ENCODE measurements at places on chromosomes 6 and 20. TPM values are rescaled to one million over a fixed set of nuclear protein-coding genes. Genes with fewer than 3 reads are reported as not detected.

DNA sequence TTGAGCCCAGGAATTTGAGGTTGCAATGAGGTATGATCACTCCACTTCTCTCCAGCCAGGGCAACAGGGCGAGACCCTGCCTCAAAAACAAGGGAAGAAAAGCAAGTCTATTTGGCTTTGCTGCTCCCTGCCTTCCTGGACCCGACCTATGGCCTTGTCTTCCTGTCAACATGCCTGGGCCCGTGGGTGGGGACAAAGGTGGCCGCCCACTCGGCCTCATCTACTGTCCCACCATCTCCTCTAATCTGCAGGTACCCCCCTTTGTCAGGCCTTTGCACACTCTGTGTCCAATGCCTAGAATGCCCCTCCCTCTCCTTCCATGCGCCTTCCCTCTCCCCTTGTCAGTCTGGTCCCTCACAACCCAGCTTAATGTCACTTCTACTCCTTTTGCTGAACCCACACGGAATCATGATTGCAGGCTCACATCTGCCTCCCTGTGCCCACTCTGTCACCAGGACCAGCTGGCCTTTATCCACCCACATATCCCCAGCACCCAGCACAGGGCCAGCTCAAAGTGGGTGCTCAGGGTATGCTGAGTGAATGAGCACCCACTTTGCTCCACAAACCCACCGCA, 40.3 kb downstream of the MDFI start:
- no peak for DNase-seq

GRCh38 chr6:12911427-12911826, 194.9 kb downstream of the PHACTR1 start:
- no peak for DNase-seq

- no peak for DNase-seq
Measured at GRCh38 chr6:128925765-128926164, 42.8 kb downstream of the LAMA2 start.

DNA sequence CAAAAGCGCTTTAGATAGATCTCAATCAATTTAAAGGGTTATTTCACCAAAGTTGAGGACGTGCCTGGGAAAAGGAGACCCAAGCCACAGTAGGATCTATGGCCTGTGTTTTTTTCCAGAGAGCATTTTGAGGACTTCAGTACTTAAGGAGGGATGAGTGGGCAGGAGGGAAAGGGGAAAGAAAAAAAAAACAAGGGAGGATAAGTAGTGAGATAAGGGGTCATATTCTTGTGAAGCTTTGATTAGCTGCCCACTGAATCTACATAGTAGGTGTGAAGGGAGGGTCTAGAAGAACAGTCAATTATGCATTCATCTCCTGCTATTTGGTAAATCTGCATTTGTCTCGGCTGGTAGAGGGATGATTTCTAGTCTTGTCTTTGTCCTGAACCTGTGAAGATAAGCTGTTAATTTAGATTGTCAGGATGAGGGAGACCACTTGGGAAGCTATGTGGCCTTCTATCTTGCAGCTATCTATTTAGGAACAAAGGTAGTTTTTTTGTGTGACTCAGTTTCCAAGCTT, 48.4 kb downstream of the CLVS2 start:
- no peak for DNase-seq

DNA sequence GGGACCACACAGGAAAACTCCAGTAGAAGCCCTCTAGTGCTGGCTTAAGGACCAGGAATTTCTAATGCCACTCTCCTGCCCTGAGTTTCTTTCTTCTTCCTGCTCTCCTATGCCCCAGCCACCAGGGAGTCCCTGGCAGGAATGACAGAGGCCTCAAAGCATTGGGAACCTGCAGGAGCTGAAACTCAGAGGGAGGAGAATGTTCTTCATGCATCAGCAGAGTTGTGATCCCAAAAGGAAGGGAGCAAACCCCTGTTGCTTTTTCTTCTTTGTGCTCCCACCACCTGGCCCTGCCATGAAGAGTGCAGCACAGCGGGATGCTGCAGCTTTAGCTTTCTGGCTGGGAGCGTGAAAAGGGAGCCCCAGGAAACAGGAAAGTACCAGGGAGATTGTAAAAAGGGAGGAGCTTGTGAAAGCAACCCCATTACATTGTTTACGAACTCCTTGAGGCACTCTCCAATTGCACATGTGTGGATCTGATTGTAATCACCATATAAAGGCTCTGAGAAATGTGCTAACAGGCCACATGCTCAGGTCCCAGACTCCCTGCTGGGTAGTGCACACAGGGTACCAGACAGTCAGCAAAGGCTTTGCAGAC, 34.7 kb upstream of the FKBP1A start:
- no peak for DNase-seq

- DNase-seq = no peak
Measured at GRCh38 chr20:63134201-63134612, 81.7 kb downstream of the YTHDF1 start.

Gene NANP
- total RNA-seq = 2.0 TPM

Gene GHRH
- total RNA-seq = not detected

All from CD4-positive, alpha-beta memory T cell (primary cell).